Activated naive CD4-positive, alpha-beta T cell (primary cell): ENCODE measurements at places on chromosomes 2 and 18.

- DNase-seq: no peak
These were observed 121.6 kb downstream of the EML6 start for GRCh38 chr2:54845094-54845493.

- no peak for DNase-seq
These were observed 191.2 kb downstream of the VWC2L start for GRCh38 chr2:214601852-214602633.

DNA sequence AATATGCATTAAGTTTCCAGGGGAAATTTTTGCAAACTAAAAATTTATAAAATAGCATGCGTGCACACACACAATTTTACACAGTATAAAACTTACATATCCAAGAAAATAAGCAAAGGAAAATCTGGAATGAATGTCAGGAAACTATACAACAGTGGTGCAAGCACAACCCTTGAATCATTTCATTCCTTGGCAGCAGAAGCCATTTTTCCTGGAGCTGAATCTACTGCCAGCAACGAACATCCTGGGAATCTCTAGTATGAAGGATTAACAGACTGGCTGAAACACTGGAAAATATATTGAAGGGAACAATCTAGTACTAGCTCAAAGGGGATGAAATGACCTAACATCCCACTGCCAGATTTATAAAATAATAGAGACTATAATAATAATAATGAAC, 235.3 kb downstream of the DYM start:
- no peak for DNase-seq

DNA sequence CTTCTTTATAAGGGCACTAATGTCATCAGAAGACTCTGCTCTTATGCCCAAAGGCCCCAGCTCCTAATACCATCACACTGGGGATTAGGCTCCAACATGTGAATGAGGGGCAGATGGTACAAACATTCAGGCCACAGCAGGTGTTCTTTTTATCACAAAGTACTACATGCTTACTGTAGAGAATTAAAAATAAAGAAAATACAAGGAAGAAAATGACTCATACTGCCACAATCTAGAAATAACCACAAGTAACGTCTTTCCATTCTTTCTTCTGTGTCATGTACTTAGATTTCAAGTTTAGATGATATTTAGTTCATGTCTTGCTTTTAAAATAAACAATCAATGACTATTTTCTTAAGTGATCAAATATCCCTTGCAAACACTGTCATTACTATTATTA, 100.3 kb upstream of the NEDD4L start:
- DNase-seq: no peak

GRCh38 chr2:192202373-192202772, 7.6 kb upstream of the TMEFF2 start:
- no peak for DNase-seq

DNA sequence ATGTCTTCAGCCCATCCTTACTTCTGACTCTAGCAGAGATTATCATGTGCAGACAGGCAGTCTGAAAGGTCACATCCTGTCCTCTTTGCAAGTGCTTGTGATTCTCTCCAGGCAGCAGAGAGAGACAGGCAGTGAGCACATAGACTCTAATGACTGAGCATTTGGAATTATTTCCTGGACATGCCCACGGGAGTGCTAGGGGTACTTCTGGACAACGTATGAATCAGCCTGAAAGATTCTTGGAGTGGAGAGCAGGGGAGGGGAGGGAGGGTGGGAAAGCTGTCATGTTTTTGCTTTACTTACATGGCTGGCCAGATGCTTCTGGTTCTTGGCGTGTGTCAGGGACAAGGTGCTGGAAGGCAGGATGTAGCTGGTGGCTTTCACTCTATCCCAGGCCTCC, 150.6 kb downstream of the RIF1 start:
- DNase-seq: no peak

DNA sequence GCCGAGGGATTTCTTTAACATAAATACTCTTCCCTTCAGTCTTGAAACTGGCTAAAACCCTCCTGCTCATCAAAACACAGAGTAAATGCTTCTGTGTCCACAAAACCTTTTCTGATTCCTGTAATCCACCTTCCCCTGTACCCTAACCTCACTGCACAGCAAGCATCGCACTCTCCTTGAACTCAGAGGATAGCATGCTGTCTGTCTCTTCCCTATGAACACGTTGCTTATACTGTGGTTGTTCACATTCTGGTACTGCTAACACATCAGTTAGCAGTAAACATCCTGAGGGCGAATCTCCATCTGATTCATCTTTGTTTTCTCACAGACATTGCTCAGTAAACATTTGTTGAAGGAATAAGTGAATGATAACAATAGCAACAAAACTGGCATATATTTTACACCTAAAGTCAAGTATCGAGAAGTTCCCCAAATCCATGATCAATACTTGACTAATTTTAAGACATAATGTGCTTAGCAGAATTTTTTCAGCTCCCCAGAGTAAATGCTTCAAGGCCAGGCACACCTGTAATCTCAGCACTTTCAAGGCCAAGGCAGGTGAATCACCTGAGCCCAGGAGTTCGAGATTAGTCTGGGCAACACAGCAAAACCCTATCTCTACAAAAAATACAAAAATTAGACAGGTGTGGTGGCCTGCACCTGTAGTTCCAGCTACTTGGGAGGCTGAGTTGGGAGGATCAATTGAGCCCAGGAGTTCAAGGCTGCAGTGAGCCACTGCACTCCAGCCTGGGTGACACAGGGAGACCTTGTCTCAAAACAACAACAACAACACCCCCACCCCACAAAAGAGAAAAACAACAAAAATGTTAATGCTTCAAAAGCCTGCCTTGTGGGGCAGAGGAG, 45.6 kb upstream of the LPIN2 start:
- DNase-seq: no peak

- DNase-seq: no peak
These were observed 28.5 kb upstream of the FAHD2A start for GRCh38 chr2:95374029-95374428.

- no peak for DNase-seq
These were observed 95.9 kb upstream of the STON1 start for GRCh38 chr2:48434101-48434500.

GRCh38 chr2:74921236-74921736, 37.2 kb upstream of the POLE4 start:
- DNase-seq: no peak

- DNase-seq: no peak
These were observed 7.4 kb upstream of the ANKRD62 start for GRCh38 chr18:12086249-12086648.

DNA sequence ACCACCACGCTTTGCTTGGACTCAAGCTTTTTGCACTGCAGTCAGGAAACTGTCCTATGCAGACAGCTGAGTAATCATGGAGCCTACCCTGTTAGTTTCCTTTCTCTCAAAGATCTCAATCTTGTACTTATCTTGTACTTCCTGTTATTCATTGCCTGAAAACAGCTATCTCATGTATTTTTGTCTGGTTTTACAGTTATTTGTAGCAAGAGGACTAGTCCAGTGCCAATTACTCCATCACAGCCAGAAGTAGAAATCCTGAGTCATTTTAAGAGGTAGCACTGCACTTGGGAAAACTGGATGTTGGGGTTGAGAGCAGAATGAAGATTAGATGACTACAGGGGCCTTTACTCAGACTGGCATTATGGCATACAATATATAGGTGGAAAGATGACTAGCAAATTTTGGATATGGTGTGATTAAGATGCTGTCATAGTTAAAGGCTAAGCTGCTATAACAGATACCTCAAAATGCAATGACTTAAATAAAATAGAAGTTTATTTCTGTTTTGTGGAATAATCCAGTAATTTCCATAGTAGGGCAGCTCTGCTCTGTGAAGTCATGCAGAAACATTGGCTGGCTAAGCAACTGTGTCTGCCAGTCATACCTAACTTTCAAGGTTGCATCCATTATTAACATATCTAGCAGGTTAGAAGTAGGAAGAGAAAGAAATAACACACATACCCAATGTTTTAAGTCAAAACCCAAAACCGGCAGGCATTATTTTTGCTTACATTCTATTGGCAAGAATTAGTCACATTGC, 21.1 kb upstream of the CHMP3 start:
- DNase-seq: no peak
